ENCODE measurements at places on chromosomes 4 and X.
A peak's percentile ranks its signal among the peaks of the same experiment; 100 is the strongest.

DNA sequence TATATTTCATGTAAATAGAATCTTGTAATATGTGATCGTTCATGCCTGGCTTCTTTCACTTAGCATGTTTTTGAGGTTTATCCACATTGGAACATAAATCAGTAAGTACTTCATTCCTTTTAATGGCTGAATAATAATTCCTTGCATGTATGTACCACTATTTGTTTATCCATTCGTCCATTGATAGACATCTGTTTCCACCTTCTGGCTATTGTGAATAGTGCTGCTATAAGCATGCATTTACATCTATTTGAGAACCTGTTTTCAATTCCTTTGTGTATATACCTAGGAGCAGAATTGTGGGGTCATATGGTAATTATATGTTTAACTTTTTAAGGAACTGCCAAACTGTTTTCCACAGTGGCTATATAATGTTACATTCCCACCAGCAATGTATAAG is 356.7 kb upstream of the DIPK2B start:
- peak; percentile 32 for DNase-seq

DNA sequence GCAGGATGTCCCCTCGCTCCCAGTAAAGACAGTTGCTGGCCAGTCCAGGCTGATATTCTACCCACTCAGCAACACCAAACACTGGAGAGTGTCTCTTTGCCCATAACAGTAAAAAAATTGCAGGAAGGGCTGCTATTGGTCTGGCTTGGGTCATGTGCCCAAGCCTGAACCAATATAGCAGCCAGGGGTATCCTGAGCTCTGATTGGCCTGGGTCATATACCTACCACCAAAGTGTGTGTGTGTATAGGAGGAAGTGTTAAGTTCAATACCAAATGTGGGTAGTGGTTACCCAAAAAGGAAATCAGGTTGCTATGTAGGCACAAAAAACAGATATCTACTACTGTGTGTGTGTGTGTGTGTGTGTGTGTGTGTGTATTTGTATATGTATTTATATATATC is 373.2 kb downstream of the BCOR start:
- no peak for DNase-seq

DNA sequence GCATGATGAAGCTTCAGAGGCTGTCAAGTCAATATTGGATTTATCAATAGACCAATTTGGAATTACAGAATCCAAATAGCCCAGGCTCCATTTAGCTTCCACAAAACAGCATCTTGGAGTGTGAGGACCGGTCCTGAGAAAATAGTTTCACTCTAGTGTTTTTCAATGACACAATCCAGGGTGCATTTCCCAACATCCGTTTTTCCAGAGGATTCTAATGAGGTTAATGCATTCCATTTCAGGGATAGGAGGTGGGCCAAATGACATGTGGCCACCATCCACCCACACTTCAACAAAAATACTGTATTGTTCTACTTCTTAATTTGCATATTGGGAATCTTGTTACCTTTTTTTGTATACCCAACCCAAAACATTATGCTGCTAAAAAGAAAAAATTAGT is 229.8 kb upstream of the LDB2 start:
- DNase-seq: peak; percentile 62

DNA sequence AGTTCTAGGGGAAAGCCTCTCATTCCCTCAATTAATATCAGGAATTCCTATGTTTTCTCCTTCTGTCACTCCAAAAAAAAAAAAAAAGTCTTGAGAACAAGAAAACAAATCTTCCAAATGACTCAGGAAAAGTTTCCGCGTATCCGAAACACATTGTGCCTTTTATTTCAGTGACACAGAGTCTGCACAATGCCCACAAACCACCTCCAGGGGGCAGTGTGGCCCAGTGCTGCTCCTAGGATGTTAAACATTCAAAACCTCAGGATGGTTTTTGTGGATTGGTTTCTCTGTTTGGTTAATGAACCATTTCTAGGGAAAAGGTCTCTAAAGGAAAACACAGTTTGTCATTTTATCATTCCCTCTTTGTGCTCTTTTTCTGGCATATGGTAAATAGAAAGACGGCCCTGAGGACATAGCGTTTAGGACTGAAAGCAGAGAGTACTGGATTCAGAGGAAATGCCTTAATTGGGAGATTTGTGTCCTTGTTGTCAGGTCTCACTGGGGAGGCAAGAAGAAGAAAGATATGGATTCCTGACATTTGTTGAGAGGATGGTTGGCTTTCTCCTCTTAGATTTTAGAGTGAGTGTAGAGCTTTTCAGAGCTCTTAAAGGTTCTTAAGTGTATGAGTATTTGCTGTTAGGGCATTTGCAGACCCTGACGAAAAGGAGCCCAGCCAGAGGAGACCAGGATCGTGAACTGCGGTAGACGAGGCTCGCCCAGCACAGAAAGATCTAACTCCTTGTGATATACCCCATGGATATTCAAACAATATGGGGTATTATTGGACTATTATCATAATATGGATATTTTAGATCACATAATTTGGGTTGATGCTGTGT is 65.7 kb upstream of the MAP9 start:
- peak; percentile 83 for DNase-seq
